ENCODE measurements at places on chromosomes 3 and 15.
A peak's percentile ranks its signal among the peaks of the same experiment; 100 is the strongest.

DNA sequence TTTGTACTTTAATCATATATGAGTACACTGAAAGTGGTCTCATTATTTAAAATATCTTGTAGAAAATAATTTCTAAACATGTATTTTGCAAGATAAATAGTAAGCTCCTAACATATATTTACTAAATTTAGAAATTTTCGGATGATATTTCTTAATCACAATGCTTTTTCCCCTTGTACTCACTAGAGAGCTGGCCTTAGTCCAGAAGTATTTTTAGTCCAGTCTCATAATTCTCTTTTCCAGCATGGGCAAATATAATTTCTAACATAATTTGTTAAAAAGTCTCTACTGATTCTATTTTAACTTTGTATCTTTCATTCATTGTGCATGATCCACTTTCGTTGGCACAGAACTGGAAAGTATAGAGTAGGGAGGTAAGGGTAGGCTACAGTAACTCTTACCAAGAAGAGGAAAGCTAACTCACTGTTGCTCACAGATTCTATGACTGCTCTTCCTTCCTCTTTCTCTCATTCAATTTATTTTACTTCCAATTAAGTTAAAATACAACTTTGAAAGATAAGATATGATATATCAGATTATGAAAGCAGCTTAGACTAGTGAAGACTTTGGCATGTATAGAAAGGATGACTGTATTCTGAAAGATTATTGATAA lies 39.3 kb downstream of the FGF7 start:
- no peak for DNase-seq

DNA sequence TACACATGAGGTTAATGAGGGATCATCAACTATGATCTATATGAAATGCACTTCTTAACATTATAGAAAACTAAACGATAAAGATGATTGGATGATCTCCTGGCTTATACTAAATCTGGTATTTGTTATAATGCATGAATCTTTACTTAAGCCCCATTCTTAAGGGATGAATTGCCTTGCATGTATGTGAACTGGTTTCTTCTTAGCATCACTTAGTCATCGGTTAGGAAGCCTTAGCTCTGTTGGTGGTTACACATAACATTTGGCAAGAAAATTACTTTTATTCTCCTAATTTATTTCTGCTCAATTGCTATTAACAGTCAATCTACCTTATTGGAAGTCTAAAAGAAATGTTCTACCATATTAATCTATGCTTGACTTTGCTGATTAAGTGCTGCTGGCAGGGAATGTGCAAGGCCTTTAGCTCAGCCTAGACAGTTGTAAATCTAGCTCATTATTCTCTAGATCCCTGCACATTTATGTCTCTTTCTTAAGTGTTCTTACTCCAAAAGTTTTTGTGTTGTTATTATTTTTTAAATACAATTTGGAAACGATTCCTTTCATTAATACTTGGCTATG lies 356.0 kb downstream of the ZPLD1 start:
- DNase-seq, result peak; percentile 68

DNA sequence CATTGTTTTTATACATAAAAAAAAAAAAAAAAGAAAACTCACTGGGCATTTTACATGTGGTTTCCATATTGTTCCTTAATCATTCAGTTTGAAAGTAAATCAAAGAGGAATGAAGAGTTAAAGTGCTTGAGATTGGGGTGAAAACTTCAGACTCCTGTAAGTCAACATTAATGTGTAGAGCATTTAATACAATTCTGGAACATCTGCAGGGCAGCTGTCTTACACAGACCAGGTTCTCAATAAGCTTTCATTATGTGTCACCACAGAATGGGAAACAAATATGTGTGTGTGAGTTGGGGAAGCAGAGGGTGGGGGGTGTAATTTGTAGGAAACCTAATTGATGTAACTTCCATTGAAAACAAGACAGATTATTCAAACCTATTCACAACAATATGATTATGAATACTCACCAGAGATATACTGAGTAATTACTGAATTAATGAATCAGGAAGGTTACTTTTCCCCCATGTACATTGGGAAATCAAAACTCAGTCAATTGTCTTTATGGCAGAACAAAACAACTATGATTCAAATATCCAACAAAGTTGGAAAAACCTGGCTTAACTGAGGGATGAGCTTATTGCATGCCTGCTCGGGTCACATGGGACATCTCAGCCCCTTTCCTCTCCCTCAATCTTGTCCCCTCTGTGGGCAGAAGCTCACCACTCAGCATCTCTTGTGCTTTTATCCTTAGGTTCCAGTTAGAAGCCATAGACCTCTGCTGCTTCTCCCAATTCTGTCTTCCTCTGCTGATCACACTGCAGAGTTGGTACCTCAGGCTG lies 281.2 kb upstream of the THBS1 start:
- no peak for DNase-seq

GRCh38 chr3:44902628-44903027 lies 28.2 kb downstream of the TGM4 start:
- no peak for DNase-seq

DNA sequence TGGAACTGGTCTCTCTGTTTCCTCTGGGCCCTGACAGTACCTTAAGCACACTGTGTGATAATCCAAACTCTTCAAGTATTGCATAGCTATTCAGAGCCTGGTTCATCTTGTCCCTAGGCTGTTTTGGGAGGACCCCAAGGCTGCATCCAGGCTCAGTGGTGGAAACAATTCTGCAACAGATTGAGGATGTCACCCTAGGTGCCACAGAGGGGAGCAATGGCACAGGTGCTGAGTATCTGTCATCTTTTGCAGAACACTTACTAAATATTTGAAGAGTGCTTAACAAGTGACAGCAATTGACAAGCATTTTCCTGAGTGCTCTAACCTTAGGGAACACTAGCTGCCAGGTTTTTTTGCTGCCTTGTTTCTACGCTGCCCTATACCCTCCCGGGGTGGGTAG lies 27.8 kb downstream of the STARD5 start:
- no peak for DNase-seq

GRCh38 chr15:29480278-29480677 lies 210.7 kb upstream of the NSMCE3 start:
- no peak for DNase-seq

GRCh38 chr3:150925751-150926201 lies 20.5 kb upstream of the MINDY4B start:
- DNase-seq, result no peak

- peak; percentile 60 for DNase-seq
These were observed 131.4 kb downstream of the EPHA3 start for GRCh38 chr3:89238846-89239245.

DNA sequence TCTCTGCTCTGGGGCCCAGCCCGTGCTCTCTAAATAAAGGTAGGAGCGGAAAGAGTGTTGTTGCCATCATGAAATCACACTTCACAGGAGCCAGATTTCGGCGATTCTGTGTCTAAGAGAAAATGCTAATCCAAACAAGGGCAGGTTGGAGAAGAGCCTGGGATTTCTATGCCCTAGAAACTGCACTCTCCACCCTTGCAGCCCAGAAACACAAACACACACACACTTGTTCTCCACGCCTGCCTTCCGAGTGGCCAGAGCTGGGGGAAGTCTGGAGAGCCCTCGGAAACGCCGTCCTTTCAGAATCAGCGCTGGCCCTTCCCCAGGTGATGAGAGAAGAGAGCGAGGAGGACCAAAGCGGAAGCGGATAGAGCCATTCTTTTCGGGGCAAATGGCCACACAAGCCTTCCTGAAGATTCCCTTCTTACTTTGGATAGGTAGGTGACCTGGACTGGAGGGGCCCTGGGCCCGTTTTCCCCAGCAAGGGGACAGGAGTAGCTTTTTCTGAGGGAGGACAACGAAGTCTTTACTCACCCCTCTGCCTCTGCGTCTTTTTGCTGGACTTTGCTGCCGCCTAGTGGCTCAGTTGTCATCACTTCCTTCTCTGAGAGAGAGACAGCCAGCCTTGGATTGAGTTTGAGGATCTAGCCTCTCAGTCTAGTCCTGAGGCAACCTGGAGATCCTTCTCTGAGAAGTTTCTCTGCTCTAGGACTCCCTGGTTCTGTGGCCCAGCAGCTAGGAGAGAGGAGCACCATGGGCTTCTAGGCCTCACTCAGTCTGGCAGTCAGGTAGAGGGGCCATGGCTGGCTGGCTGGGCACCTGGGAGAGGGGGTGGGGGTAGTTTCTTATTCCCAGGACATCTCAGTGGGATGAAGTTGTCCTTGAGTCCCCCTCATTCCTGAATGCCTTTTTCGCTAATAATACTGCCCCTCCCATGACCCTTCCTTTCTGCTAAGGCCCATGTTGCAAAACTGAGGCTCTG lies 37.7 kb downstream of the SENP8 start:
- peak; percentile 46 for DNase-seq

DNA sequence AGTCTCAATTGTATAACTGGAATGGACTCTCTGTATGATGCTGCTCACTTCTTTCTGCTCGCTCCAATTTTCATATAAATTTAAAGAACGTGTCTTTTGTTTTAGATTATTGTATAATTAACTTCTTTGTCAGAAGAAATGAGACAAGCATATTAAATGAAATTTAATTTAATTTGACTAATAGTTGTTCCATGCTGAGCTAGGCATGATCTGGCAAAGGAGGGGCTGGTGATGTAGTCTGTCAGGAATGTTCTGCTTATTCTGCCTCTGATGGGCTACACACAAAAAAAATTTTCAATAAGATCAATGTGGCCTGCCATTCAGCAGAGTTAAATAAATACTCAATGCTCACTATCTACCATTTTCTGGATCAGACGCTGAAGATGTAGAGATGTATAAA lies 208.4 kb upstream of the CD96 start:
- DNase-seq, result no peak

DNA sequence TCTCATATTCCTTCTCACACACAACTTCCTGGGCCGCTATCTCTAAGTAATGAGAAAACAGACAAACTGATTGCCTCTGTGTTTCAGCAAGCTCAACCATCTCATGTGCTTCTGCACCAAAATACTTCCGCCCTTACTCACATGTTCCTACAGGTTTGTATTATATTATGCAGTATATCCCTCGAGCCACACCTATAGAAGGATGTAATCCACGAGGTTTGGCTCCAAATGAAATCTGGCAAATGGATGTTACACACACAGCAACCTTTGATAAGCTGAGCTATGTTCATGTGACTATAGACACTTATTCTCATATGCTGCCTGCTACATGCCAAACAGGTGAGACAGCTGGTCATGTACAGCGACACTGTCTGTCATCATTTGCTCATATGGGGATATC lies 22.6 kb downstream of the CCRL2 start:
- no peak for DNase-seq

DNA sequence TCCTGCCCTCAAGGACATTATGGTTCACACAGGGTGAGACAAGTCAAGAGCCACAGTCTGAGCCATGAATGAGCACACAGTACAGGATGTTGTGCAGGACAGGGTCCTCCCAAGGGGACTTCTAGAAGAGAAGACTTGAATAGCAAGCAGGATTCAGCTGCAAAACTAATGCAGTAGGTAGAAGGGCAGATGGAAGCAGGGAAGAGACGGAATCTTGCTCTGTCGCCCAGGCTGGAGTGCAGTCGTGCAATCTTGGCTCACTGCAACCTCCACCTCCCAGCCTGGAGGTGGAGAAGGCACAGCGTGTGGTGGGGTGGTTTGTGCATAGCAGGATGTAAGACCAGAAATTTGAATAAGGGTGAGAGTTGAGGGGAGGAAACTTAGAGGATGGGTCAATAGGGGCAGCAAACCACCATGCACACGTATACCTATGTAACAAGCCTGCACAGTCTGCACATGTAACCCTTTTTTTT lies 8.0 kb downstream of the BCL2L10 start:
- DNase-seq, result no peak

GRCh38 chr15:33608714-33609113 lies 297.9 kb downstream of the RYR3 start:
- DNase-seq, result no peak

DNA sequence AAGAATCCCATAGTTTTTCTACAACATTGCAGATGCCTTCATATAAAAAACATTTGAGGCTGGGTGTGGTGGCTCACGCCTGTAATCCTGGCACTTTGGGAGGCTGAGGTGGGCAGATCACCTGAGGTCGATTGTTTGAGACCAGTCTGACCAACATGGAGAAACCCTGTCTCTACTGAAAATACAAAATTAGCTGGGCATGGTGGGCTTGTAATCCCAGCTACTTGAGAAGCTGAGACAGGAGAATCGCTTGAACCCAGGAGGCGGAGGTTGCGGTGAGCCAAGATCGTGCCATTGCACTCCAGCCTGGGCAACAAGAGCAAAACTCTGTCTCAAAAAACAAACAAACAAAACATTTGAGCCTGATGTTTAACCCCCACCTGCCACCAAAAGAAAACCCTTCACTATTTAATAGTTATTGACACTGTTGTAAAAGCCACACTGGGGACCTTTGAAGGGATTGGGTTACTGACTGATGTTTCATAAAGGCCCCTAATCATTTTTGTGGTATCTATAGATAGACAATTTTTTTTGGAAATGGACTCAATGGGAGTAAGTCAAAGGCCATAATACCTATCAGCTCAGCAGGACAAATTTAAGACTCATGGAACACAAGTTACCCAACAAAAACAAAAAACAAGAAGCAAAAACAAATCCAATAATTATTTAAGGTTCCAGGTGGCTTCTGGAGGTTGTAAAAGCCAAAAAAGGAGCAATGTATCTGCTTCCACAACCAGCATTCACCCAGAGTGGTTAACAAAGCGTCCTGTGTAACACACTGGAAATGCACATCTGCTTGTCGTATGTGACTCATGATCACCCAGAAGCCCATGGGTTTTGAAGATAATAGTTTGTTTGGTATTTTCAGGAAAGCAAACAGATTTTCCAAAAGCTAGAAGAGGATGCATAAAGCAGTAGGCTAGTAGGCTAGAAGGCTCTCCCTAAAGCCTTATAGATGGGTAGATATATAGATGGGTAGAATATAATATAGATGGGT lies 41.2 kb downstream of the CDCP1 start:
- DNase-seq, result no peak

DNA sequence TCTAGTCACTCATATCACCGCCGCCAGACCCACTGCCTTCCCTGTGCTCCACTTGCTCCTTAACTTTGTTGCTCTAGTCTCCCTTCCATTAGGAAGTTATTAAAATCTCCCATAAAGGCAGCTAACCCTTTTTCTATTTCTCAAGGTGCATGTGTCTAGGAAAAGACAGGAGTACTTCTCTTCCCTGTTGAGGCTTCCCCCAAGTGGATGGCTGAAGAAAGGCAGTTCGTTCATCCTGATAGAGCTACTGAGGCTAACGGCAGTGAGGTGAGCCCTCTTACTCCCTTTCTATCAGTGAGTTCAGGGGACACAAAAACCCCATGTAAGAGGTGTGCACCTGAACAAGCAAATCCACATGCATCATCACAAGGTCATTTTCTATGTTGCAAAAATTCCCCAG lies 397.8 kb downstream of the IGSF11 start:
- no peak for DNase-seq

GRCh38 chr3:56209982-56210751 lies 258.1 kb downstream of the ERC2 start:
- DNase-seq, result no peak

- DNase-seq, result no peak
These were observed 123.3 kb upstream of the TP63 start for GRCh38 chr3:189507856-189508255.

DNA sequence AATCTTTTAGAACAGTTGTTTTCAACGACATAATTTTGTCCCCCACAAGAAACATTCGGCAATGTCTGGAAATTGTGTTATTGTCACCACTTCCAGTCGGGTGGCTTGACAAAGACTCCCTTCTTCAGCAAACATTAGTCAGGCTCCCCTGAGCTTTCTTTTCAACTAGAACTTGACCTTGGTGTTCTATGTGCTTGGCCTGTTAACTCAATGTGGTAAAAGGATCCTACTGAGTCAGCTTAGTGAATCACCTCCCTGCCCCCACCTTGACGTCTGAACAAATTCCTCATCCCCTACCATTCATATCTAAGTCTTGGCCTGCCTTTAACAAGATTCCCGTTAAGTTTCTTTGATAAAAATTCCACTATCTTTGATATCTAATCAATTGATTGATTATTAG lies 465.0 kb upstream of the ROBO1 start:
- DNase-seq, result peak; percentile 68
